ENCODE measurements at places on chromosomes 7 and 10.

GRCh38 chr7:116273918-116274301 lies 63.6 kb downstream of the TES start:
- no peak for DNase-seq

GRCh38 chr7:88758381-88759229 lies 895 bp upstream of the ZNF804B start:
- no peak for DNase-seq

GRCh38 chr7:66013938-66014337 lies 31.9 kb upstream of the GUSB start:
- DNase-seq, result no peak

DNA sequence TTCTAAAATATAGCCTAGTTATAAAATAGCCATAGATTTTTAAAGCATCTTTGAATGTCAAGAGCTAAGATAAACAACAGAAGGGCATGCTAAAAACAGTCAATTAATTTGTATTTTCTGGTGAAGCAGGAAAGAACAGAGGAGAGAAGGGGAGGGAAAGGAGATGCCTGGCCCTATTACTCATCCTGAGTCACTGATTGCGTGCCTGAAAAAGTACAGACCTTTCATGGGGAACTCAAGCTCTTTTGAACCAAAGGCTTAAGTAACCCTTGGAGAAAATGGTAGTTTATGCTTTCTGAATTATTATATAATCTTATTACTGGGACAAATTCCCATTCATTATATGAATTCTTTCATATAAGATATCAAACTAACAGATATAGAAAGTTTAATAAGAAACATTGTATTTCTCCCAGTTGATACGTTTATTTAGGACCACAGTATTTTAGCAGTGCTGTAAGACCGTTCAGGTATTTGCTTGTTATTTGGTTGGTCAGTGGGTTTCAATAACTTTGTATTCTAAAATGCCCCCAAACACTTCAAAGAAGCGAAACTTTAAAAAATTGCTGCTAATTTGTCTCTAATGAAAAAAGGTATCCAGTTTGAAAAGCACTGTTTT lies 151.3 kb downstream of the HGF start:
- no peak for DNase-seq

DNA sequence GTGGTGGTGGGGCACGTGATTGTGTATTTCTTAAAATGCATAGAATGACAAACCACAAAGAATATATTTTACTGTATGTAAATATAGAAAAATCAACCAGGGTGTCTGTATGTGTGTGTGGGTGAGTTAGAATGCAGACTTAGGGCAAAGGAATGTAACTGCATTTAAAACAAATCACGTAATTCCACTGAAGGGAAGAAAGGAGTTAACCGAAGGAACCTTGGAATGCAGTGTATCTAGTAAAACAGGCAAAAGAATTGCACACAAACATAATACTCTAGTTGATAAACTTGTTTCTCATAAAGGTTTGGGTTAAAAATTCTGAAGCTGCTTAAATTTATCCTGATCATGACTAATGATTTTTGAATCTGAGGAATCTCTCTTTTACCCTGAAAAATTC lies 134.9 kb downstream of the ADRA2A start:
- DNase-seq, result no peak

- no peak for DNase-seq
Measured at GRCh38 chr7:38855386-38855785, 53.6 kb downstream of the VPS41 start.

DNA sequence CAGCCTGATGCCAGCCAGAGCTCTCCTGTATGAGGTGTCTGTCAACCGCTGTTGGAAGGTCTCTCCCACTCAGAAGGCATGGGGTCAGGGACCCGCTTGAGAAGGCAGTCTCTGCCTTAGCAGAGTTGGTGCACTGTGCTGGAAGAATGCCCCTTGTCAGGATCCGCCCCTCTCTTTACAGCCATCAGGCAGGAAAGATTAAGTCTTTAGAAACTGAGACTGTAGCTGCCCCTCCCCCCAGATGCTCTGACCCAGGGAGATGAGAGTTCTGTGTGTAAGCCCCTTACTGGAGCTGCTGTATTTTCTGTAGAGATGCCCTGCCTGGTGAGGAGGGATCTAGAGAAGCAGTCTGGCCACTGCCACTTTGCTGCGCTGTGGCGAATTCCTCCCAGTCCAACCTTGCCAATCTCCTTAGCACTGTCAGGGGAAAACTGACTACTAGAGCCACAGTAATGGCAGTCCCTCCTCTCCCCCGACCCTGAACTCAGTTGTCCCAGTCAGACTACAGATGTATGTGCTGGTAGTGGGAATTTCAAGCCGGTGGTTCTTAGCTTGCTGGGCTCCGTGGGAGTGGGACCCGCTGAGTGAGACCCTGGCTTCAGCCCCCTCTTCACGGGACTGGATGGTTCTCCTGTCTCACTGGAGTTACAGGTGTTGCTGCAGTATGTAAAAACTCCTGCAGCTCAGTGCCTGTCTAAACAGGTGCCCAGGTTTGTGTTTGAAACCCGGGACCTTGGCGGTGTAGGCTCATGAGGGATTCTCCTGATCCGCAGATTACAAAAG lies 285.5 kb upstream of the ZWINT start:
- DNase-seq, result no peak

DNA sequence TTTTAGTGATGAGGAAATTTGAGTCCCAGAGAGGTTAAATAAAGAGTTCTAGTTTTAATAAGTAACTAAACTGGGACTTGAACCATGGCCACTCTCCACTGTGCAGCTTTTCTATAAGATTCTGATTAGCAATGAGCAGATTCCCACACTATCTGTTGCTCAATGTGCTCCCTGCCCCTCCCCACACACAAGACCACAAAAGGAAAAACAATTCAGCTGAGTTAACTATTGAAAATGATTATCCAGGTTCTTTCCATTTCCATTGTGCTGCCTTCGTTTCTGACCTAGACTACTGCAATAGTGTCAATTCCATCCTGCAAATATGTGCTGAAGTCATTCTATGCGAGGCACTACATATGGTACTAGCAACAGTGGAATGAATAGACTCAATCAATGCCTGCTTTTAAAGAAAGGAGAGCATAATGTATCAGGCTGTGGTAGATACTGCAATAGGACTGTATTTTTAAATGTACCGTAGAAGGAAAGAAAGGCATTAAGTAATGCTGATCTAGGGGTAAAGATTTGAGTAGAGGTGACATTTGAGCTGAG lies 97.0 kb downstream of the SEMA3C start:
- DNase-seq, result no peak

DNA sequence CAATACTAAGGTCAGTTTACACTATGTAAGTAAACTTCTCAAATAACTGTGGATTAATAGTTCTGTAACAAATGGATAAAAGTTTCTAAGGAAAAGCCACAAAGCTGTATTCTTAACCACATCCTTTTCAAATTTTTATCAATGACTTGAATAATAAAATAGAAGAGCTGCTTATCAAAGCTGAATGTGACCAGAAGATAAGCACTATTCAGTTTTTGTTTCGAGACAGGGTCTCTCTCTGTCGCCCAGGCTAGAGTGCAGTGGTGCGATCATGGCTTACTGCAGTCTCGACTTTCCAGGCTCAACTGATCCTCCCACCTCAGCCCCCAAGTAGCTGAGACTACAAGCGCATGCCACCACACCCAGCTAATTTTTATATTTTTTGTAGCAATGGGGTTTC lies 17.0 kb downstream of the UPF2 start:
- DNase-seq, result no peak

DNA sequence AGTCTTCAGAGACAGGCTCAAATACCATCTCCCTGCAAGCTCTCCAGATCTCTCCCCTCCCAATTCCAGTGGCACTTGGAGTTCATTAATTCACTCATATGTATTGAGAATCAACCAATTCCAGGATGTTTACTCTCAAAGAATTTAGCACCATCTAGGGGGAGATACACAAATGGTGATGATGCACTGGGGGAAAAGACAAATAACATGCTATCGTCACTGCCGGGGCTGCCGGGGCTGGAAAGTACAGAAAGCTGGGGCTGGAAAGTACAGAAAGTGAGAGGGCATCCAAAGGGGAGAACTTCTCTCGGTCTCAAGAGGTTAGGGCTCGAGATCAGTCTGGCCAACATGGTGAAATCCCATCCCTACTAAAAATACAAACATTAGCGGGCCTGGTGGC lies 118.7 kb downstream of the MKX start:
- DNase-seq, result no peak

- no peak for DNase-seq
Measured at GRCh38 chr10:27822301-27822700, 76.7 kb upstream of the MKX start.

DNA sequence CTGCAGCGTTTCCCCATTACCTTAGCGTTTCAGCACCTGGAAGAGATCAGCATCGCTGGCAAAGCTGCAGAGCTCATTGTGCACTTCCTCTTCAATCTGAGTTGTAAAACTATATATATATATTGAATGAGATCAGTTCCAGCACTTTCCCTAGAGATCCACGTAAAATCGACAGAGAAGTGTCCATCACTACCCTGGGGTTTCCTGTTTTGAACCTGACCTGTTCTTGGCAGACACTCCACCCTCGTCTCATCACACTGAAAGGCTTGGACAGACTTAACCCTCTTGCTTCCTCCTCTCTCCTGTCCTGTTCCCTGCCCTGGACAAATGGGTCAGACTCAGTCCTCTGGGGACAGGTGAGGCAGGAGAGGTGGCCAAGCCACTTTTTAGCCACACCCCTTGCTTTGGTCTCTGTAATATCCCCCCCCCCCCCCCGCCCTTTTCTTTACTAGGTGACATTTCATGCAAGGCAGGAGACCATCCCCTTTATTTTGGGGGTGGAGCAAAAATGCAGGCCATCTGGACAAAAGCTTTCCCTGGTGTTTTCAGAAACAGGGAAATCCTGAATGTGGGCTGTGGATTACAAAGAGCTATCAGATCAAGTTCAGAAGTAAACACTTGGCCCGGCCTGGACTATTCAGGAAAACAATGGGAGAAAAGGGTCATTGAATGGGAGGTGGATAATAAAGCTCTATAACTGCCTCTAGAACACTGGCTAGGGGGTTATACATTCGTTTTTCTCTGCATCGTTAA lies 83.7 kb upstream of the KDM7A start:
- no peak for DNase-seq

DNA sequence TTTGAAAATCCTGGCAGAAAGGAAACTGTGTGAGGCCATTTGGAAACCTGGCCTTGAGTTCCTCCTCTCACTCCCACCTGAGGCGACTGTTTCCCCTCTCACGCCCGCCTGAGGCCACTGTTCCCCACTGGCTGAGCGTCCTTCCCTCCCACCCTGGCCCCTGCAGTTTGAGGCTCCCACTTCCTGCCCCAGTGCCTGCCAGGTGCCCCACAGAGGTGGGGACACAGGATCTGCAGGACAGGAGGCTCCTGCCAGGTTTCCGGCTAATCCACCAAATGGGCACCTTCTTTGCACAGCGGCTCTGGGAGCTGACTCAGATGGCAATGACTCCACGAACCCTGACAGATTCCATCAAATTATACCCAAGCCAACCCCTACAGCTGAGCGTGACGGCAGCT lies 24.3 kb upstream of the LARP4B start:
- no peak for DNase-seq

DNA sequence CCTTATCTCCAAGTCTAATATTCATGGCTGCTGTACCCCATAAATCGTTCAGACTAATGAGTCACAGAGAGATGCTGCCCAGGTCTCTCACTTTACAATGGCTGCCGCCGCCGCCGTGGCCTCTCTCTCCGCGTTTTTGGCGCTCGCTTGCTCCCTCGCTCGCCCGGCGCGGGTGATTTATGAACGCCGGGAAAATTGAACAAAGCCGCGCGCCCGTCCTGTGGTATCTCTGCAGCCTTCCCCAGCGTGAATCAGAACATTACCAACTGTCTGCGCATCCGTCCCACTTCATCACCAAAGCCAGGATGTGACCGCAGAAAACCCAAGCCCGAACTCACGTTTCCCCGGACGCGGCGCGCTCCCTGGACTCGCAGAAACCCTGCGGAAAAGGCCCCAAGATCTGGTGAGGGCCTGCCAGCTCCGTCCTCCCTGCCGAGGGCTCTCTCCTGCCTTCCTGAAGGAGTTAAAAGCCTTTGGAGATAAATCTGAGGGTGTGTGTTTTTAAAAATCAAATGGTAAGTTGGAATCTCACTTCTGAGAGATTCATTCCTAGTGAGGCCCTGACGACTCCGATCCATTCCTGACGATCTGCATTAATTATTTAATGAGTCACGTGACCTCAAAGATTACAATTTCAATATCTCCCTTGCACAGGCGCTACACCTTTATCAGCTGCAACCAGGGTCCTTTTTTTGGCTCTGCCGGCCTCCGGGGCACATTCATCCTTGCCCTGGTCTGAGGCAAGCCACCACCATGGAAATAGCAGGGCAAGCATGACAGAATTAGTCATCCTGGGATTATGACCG lies 6.3 kb downstream of the HOXA4 start:
- no peak for DNase-seq

DNA sequence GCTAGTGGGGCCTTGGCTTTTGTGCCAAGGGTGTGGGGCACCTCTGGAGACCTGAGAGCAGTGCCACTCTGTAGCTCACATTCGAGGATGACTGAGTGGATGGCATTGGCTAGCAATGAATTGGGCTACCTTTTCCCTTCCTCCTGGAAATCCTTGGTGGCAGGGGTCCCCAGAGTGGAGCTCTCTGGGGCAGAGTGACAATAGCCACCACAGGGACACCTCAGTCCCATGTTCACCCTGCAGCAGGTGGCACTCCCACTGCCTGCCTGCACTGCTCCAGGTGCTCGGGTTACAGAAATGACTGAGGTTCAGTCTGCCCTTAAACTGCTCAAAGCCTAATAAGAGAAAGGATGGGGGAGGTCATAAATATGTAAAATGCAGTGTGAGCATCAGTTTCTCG lies 17.8 kb downstream of the BTBD16 start:
- DNase-seq, result no peak

DNA sequence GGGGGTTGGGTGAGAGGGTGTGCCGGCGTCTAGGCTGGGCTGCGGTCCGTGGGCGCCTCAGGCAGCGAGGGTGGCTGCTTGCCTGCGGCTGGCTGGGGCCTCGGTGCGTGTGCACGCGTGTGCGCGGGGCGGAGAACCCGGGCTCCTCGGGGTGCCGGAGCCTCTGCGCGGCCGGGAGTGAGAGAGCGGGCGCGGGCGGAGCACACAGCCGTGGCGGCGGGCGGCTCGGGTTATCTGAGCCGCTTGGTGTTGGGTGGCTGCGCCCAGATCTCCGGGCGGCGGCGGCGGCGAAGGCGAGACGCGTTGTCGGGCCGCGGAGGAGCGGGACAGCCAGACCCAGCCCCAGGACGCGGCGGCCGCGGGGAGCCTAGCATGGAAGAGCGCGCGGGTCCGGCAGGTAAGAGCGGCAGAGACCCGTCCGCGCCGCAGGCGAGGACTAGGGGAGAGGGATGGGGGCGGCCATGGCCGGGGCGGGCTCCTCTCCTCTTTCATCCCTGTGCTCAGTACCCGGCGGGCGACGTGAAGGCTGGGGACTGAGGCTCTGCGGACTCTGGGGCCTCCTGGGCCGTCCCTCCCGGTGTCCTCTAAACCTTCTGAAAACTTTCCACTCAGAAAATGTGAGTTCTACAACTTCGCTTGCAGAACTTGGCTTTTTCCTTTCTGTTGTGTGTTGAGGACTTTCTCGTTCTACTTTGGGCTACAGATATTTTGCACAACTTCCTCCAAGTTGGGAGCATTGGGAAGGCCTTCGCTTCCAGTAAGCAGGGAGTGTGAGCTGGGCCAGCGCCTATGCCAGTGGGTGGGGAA lies 9.8 kb upstream of the PAX2 start:
- no peak for DNase-seq

GRCh38 chr10:100182908-100183307 lies 2.9 kb downstream of the ERLIN1 start:
- no peak for DNase-seq

All from thoracic aorta (tissue), 2 donors.